Transverse colon (tissue), 4 donors: ENCODE measurements at places on chromosomes 4 and X.
A peak's percentile ranks its signal among the peaks of the same experiment; 100 is the strongest.

DNA sequence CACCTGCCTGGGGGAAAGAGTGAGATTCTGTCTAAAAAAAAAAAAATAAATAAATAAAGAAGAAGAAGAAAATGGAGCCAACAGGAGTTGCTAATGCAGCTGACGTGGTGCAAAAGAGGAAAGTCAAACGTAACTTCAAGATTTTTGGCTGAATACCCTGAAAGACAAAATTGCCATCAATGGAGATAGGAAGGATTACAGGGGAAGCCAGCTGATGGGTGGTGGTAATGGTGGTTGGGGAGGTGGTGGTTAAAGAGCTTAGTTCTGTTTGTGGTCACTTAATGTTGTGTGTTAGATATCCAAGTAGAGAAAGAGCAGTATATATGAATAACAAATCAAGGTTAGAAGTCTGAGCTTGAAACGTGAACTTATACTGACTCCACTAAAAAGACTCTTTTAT lies 225.4 kb downstream of the ARHGAP24 start:
- no peak for DNase-seq

- DNase-seq: peak; percentile 21
Observed at GRCh38 chrX:150364347-150365050, 1.4 kb downstream of the MAMLD1 start.

- DNase-seq: no peak
Observed at GRCh38 chr4:7964459-7964858, 24.8 kb upstream of the AFAP1 start.

DNA sequence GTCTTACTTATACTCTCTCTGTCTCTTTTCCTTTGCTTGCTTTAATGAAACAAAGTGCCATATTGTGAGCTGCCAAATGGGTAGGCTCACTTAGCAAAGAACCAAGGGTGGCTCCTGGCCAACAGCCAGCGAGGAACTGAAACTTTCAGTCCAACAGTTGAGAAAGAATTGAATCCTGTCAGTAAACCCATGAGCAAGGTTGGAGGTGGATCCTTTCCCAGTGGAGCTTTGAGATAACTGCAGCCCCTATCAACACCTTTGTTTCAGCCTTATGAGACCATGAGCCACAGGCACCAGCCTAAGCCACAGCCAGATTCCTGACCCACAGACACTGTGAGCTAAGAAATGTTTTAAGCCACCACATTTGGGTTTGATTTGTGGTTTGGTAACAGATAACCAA lies 362.2 kb downstream of the PDGFC start:
- peak; percentile 8 for DNase-seq

- no peak for DNase-seq
Observed at GRCh38 chr4:42488114-42488513, 90.8 kb downstream of the SHISA3 start.
